ENCODE measurements at places on chromosomes 2 and 18.

DNA sequence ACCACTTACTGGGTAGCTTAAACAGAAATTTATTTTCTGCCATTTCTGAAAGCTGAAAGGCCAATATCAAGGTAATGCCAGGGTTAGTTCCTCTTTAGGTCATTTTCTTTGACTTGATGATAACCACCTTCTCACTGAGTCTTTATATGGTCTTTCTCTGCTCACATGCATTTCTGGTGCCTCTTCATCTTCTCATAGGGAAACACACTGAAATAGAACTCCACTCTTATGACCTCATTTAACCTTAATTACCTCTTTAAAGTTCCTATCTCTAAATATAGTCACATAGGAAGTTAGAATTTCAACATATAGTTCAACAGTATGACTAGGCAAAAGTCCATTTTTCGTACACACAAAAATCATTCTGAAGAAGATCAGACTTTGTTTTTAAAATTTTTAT lies 616.8 kb upstream of the VRK2 start:
- no peaks in the 10 kb centered on the region for H3K36me3 ChIP-seq
- H3K27me3 ChIP-seq, result no peaks in the 10 kb centered on the region
- no peak for DNase-seq
- no peaks in the 10 kb centered on the region for H3K4me1 ChIP-seq
- H3K27ac ChIP-seq, result no peak overlapping the region

DNA sequence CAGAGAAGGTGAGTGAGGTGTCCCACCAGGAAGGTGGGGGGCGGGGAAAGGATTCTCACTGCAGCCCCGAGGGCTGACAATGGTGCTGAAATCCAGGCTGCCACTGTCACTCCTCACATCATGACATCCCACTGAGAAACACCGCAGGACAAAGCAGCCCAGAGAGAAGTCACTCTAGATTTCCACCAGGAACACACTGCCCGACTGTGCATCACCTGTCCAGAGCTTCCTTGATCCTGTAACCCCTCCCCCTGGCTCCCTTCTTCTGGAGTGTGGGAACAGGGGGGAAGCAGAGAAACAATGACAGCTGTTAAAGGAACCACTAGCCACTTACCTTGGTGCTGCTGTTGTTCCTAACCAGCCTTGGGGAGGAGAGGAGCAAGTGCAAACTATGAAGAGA lies 69.9 kb downstream of the MRO start:
- no peaks in the 10 kb centered on the region for H3K27me3 ChIP-seq
- H3K4me1 ChIP-seq, result no peaks in the 10 kb centered on the region
- no peak overlapping the region for H3K27ac ChIP-seq
- H3K36me3 ChIP-seq, result no peaks in the 10 kb centered on the region

DNA sequence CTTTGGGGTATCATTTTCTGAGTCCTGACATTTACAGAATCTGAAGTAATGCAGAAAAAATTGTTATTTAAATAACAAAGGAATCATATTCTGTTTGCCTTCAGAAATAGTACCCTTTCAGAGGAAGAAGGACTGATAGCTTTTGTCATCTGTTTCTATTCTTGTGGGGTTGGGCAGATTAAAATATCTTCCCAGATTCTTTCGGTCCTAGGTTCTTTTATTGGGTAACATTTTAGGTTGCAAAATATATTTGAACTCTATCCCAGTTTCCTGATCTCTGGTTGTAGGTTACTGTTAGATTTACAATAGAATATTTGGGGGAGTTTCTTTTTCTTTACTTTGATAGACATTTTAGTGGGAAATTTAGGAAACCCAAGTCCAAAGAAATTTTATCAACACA lies 550.5 kb downstream of the SPAG16 start:
- no peak overlapping the region for H3K4me3 ChIP-seq
- H3K27me3 ChIP-seq, result no peaks in the 10 kb centered on the region
- H3K4me1 ChIP-seq, result no peaks in the 10 kb centered on the region
- no peak for DNase-seq

DNA sequence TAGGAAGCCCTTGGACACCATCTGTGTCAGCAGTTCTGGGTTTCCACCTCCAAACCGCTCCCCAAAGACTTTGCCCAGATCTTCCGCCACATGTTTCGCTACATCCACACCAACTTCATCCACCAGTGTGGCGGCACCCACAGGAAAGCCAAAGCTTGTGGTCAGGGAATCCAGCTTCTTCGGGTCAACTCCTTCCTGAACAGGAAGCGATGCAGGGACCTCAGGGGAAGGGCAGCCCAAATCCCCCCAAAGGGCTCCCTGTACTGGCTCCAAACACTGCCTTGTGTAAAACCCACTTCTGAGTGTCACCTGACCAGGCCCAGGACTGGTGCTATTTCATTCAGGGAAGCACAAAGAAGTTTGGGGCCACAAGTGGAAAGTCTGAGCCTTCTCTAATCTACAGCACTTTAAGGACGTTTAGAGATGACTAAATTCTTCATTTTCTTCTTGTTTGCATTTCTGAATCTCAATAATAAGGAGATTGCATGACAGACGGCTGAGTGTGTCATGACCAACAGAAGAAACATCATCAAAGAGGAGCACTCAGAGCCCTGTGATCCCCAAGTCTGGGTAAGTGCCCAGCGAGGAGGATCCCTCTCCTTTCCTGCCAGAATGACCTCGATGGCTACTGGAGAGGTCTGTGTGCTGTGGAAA lies 20.8 kb downstream of the GAREM2 start:
- H3K36me3 ChIP-seq, result no peaks in the 10 kb centered on the region
- no peaks in the 10 kb centered on the region for H3K4me1 ChIP-seq
- H3K27me3 ChIP-seq, result no peaks in the 10 kb centered on the region
- no peak for DNase-seq

GRCh38 chr2:185507719-185508118 lies 230.9 kb upstream of the FSIP2 start:
- no peaks in the 10 kb centered on the region for H3K4me1 ChIP-seq
- H3K27me3 ChIP-seq, result no peaks in the 10 kb centered on the region
- H3K27ac ChIP-seq, result no peak overlapping the region
- no peak for DNase-seq

- no peaks in the 10 kb centered on the region for H3K36me3 ChIP-seq
- no peak overlapping the region for H3K4me3 ChIP-seq
- DNase-seq, result no peak
- no peaks in the 10 kb centered on the region for H3K27me3 ChIP-seq
- H3K27ac ChIP-seq, result no peak overlapping the region
These were observed 53.5 kb upstream of the TGFA start for GRCh38 chr2:70607121-70607561.

DNA sequence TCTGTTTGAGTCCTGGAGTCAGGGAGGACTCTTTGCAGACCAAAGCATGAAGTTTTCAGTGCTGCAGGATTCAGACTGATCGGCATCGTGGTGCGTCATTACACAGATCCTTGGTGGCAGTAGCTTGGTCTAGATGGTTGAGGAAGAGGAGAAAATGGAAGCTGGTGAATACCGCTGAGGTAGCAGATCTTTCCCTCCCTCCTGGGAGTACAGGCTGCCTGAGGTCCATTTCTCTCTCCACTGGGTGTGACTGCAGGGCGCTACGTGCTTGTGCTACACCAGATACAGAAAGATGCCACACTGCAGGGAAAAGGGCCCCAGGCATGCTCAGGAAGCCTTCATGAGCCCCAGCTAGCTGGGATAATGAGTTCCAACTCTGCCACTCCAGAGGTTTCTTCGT lies 3.3 kb upstream of the CNDP1 start:
- no peaks in the 10 kb centered on the region for H3K4me1 ChIP-seq
- no peak for DNase-seq

DNA sequence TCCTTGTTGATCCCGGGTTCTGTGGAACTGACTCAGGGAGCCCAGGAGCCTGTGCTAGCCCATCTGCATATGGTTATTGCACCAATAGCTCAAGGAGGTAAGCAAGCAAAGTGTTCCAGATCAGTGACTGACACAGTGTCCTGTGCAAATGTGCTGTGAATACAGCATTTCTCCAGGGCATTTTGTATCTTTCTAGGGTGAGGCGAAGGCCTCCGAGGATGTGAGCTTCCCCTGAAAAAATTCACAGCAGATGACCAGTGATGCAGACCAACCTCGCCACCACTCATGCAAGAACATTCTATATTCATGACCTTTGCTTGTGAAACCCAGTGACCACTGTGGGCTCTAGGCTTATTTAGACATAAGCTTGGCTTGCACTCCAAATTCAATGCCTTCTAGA lies 15.2 kb upstream of the NT5DC4 start:
- no peaks in the 10 kb centered on the region for H3K4me1 ChIP-seq
- DNase-seq, result no peak
- H3K4me3 ChIP-seq, result no peak overlapping the region
- no peak overlapping the region for H3K27ac ChIP-seq
- H3K36me3 ChIP-seq, result no peaks in the 10 kb centered on the region

DNA sequence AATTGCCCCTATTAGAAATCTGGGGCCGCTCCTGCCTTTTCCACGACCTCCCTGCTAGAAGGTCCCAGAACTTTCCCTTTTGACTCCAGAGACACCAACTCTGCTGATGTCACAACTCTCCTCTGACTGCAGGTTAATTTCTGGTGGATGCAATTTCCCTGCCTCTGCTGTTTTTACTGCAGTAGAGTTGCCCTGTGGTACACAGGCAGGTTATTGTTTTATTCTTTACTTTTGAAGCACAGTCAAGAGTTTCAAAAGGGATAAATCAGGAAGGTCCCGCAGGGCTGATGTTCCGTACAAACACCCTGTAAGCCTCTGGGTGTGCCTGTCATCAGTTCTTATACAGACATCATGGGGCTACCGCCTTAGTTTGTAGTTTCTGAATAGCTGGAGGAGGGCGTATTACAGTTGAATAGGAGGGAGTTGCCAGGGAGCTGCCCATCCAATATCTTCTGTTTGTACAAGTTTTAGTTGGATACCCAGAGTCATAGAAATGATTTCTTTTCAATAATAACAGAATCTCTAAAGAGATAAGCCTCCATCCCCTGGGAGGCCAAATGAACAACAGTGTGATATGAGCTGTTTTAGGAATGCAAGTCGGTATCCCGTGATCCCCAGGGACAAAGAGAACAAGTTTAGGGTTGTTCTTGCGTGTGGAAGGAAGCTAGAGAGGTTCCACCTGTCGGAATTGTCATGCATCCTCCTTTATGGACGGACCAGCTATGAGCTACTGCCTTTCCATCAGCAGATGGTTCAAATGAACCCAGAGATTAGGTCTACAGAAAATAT lies 108.4 kb upstream of the COPS8 start:
- H3K27ac ChIP-seq, result peak overlapping the region; percentile 65
- no peaks in the 10 kb centered on the region for H3K27me3 ChIP-seq
- H3K36me3 ChIP-seq, result no peaks in the 10 kb centered on the region

DNA sequence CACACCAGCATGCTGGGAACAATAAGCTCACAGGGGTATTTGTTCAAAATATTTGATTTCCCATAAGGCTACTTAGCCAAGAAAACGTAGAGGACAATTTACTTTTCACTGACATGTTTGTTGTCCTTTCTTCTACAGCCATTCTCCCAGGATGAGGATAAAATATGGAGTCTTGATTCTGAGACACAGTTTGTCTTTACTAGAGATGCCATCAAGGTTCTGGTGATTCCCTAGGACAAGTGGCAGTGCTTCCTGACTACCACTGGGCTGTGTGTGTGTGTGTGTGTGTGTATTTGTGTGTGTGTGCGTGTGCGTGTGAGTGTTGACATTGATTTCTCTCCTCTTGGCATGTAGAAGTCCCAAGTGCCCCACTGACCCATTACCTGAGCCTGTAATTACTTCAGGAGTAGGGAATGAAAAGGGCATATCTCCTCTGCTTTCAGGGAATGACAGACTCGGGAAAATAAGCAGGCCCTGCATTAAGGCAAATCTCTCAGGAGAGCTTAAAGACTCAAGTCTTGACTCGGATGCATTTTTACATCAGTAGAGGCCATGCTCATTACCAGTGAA lies 761.6 kb downstream of the DCC start:
- no peak overlapping the region for H3K27ac ChIP-seq
- no peaks in the 10 kb centered on the region for H3K27me3 ChIP-seq
- H3K4me1 ChIP-seq, result no peaks in the 10 kb centered on the region
- no peaks in the 10 kb centered on the region for H3K36me3 ChIP-seq

DNA sequence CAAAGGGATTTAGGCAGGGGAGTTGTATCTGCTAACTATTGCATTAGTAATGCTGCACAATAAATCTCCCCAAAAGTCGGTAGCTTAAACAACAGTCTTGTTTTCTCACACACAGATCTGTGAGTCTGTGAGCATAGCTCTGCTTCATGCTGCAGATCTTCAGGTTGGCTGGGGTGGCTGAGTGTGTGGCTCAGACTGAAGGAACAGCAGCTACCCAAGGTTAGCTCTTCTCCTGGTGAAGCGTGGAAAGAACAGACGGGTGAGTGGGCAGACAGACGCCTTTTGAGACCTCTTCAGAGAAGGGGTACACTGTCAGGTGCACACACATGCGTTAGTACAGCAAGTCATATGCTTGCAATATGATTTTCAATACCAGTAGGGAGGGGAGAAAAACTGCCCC lies 3.9 kb upstream of the CCDC85A start:
- H3K27ac ChIP-seq, result no peak overlapping the region
- no peak overlapping the region for H3K4me3 ChIP-seq
- no peak for DNase-seq
- no peaks in the 10 kb centered on the region for H3K4me1 ChIP-seq

DNA sequence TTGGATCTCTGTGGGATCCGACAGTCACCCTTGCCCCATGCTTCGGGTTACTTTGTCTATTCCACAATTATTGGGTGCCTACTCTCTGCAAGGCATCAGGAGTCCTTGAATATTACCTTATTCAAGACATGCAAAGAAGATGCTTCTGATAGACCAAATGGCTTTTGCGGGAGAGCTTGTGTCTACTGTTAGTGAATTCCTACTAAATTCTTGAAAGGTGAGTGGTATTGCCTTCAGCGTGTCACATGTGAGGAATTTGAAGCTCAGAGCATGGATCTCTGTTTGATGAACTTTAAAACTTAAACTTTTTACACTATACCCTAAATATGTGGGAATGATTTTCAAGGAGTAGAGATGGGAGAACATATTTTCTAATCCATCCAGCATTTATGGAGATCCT lies 184.4 kb downstream of the LTBP1 start:
- H3K36me3 ChIP-seq, result no peaks in the 10 kb centered on the region
- H3K4me1 ChIP-seq, result no peaks in the 10 kb centered on the region
- H3K4me3 ChIP-seq, result no peak overlapping the region
- no peaks in the 10 kb centered on the region for H3K27me3 ChIP-seq

DNA sequence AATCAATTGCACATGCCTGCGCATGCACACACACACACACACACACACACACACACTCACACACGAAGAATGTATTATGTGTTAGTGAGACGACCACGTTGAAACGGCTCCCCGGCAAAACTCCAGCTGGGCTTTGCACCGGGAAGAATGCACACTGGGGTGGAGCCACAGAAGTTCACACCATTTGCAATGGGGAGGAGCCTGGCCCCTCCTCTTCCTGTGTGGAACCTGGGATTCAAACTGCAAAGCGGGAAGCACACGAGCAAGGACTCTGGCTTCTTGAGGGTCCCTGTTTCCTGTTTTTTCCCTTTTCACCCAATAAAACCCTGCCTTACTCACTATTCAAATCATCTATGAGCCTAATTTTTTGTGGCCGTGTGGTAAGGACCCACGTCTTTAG lies 304.0 kb upstream of the TMEFF2 start:
- H3K27me3 ChIP-seq, result no peaks in the 10 kb centered on the region
- H3K36me3 ChIP-seq, result no peaks in the 10 kb centered on the region
- DNase-seq, result no peak
- H3K4me3 ChIP-seq, result no peak overlapping the region
- no peaks in the 10 kb centered on the region for H3K4me1 ChIP-seq

Measured in tibial nerve (tissue), 4 donors.